ENCODE measurements at places on chromosomes 7 and 10.

- DNase-seq: peak; percentile 49
These were observed at the start of gene CCDC136 for GRCh38 chr7:128791121-128791971. Gene CCDC136, plus strand, starts transcription at chr7:128791968. Its CDS starts 444 bp downstream, at chr7:128792412.

DNA sequence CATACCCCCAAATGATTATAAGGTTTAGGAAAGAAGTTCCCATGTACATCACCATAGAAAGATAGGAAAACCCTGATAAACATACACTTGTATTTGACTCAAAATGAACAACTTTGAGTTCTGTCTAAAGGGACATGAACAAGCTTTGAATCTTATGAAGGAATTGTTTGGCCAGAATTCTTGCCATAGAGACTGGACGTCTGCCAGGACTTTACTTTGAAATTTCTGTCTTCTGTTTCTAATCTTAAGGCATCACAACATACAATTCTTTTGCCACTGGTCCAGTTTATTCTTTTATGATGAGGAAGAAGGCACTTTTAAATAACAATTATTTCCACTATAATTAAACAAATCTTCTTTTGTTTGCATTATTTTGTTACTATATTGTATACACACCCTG lies 26.2 kb upstream of the CYP26C1 start:
- DNase-seq: no peak

DNA sequence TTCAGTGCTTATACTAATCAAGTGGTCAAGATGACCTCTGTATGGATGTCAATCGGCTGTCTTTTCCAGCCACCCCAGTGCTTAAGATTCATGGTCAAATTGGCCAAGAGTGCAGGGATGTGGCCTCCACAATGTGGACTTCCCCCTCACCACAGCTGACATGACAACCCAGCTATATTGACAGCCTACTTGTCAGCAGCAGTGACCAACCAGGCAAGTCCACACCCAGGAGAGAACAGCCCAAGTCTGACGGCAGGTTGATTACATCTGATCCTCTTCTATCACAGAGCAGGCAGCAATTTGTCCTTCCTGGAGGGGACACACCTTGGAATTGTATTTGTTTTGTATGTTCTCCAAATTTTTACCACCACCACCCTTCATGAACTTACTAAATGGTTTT lies 8.2 kb upstream of the ERVW-1 start:
- DNase-seq: no peak

GRCh38 chr7:19262826-19263225 lies 117.6 kb upstream of the FERD3L start:
- DNase-seq: no peak
